ENCODE measurements at places on chromosomes 7 and 10. TPM values are rescaled to one million over a fixed set of nuclear protein-coding genes. Genes with fewer than 3 reads are reported as not detected.

TNRC18 gene
- total RNA-seq, result 80.4 TPM

ADGRA1 gene
- total RNA-seq, result not detected

ZNF117 gene
- total RNA-seq, result 1.9 TPM

MMRN2 gene
- 0.37 TPM for total RNA-seq

MSRB2 gene
- total RNA-seq, result 10.1 TPM

ENTPD1 gene
- not detected for total RNA-seq

ANKRD7 gene
- total RNA-seq, result 0.64 TPM

CALML3 gene
- total RNA-seq, result not detected

MMD2 gene
- total RNA-seq, result not detected

GPAM gene
- 15.8 TPM for total RNA-seq

GIMAP4 gene
- total RNA-seq, result not detected

PLXDC2 gene
- total RNA-seq, result 0.06 TPM

LRGUK gene
- 0.15 TPM for total RNA-seq

FAM13C gene
- 0.10 TPM for total RNA-seq

THSD7A gene
- 5.7 TPM for total RNA-seq

PLEKHS1 gene
- total RNA-seq, result not detected

SUN3 gene
- total RNA-seq, result not detected

PPP1R17 gene
- not detected for total RNA-seq

NME8 gene
- total RNA-seq, result not detected

FAM25G gene
- not detected for total RNA-seq

COL13A1 gene
- 0.20 TPM for total RNA-seq

FUOM gene
- 7.2 TPM for total RNA-seq

FAM180A gene
- total RNA-seq, result not detected

SLC18A3 gene
- total RNA-seq, result not detected

IL15RA gene
- 13.3 TPM for total RNA-seq

EPHB6 gene
- total RNA-seq, result not detected

LEP gene
- total RNA-seq, result not detected

ELOVL3 gene
- not detected for total RNA-seq

LIPF gene
- not detected for total RNA-seq

EBLN1 gene
- not detected for total RNA-seq

ANKRD1 gene
- 8.2 TPM for total RNA-seq

TCTN3 gene
- total RNA-seq, result 55.1 TPM

ELN gene
- not detected for total RNA-seq

ESYT2 gene
- total RNA-seq, result 126 TPM

INSYN2A gene
- 0.17 TPM for total RNA-seq

ABLIM1 gene
- total RNA-seq, result 28.2 TPM
